AG20443 (cell line): ENCODE measurements at places on chromosomes 4 and X.

GRCh38 chr4:53066155-53066554, 204.0 kb downstream of the RASL11B start:
- no peak for DNase-seq

GRCh38 chr4:110527156-110527555, 51.2 kb downstream of the ENPEP start:
- DNase-seq: no peak

DNA sequence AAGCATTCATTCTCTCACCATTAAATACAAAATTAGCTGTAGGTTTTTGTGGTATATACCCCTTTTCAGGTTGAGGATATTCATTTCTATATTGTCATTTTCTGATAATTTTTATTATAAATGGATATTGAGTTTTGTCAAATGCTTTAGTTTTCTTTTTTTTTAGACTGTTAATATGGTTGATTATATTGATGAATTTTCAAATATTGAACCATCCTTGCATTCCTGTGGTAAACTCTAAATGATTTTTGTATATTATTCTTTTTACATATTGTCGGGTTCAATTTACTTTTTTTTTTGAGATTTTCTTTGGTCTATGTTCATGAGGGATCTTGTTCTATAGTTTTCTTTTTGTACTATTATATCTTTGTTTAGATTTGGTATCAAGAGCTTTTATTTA, 165.1 kb downstream of the GPAT3 start:
- DNase-seq: no peak

- peak; percentile 17 for DNase-seq
Measured at GRCh38 chr4:23084559-23085248, 392.0 kb downstream of the GBA3 start.

- no peak for DNase-seq
Measured at GRCh38 chr4:4226606-4227438, at the start of gene OTOP1. Gene OTOP1 (minus strand): TSS chr4:4226929. CDS start chr4:4226864, 65 bp downstream.

DNA sequence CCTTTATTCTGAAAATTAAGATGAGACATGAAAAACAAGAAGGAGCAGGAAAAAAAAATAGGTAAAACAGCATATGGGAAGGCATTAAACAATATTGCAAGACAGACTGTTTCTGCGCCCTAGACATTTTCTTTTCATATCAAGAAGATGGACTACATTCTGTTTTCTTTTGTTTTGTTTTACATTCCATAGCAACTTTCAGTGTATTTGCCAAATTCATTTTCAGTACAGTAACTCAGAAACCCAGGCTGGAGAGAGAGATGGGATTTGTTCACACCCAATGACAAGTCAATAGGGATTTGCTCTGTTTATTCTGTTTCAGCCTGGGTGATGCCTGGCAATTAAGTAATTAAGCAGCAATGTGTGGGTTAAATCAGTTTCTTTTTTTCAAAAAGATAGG, 892.8 kb upstream of the DIAPH2 start:
- DNase-seq: no peak

GRCh38 chrX:132406106-132406505, 82.7 kb downstream of the MBNL3 start:
- DNase-seq: no peak

- peak; percentile 64 for DNase-seq
Measured at GRCh38 chr4:181548873-181549575, 694.2 kb upstream of the TENM3 start.

GRCh38 chr4:151561551-151562256, 152.7 kb downstream of the FHIP1A start:
- no peak for DNase-seq

DNA sequence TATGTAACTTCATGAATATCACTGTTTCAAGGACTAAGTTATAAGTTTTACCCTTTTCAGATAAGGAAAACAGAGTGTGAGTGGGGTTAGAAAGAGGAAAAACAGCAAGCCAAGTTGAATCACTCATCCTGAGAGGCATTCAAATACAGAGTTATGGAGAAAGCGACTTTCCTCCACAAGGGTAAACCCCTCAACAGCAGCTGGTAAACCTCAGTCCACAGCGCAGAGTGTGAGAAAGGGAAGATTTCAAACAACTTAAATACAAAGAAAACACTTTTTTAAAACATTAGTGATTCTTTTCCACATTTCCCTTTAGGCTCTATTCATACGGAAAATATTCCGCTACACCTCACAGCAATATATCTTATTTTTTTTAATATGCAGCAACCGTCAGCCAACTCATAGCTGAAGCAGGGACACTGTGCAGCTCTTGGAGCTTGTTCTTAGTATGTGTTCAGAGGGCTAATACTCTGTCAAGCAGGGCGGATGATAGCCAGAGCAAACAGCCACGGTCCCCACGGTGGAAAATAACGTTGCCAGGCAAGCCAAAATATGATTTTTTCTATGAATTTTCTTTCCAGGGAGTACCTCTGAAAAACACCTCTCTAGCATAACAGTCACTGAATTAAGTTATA, 488.9 kb upstream of the FAT1 start:
- DNase-seq: no peak

GRCh38 chr4:123976285-123976684, 579.7 kb downstream of the SPRY1 start:
- DNase-seq: no peak

DNA sequence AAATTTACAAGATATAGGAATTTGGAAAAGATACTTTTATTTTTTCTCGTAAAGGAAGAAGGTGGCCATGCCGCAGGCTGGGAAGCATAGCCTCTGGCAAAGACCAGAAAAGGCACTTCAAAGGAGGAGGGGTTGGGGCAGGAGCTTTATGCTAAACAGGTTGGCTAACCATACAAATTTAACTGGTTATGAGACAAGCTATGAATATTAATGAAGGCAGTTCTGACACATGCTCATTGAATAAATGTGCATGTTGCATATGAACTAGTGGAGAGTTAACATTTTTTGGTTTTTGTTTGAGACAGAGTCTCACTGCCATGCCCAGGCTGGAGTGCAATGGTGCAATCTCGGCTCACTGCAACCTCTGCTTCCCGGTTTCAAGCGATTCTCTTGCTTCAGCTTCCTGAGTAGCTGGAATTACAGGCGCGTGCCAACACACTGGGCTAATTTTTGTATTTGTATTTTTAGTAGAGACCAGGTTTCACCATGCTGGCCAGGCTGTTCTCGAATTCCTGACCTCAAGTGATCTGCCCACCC, 36.5 kb downstream of the GALNTL6 start:
- DNase-seq: no peak
